A549 treated with RU486 at 1 μM for 4 hours (cell line): ENCODE measurements at places on chromosomes 7 and 10. TPM values are rescaled to one million over a fixed set of nuclear protein-coding genes. Genes with fewer than 3 reads are reported as not detected.

HOXA13 gene
- 0.97 to 2.2 TPM (median 2.0 TPM) in 5 replicates for total RNA-seq

CCDC3 gene
- total RNA-seq = 0.94 to 1.1 TPM (median 0.99 TPM) in 5 replicates

MMP21 gene
- 0.05 TPM in 1 of 5 replicates, not detected in the others for total RNA-seq

TEX36 gene
- not detected in 5 replicates for total RNA-seq

GNGT1 gene
- total RNA-seq = not detected in 5 replicates
